Amygdala (tissue), 56 donors: ENCODE measurements at places on chromosomes 7 and 10.

GRCh38 chr7:33964417-33965182 lies 59.3 kb downstream of the BMPER start:
- no peak for DNase-seq

DNA sequence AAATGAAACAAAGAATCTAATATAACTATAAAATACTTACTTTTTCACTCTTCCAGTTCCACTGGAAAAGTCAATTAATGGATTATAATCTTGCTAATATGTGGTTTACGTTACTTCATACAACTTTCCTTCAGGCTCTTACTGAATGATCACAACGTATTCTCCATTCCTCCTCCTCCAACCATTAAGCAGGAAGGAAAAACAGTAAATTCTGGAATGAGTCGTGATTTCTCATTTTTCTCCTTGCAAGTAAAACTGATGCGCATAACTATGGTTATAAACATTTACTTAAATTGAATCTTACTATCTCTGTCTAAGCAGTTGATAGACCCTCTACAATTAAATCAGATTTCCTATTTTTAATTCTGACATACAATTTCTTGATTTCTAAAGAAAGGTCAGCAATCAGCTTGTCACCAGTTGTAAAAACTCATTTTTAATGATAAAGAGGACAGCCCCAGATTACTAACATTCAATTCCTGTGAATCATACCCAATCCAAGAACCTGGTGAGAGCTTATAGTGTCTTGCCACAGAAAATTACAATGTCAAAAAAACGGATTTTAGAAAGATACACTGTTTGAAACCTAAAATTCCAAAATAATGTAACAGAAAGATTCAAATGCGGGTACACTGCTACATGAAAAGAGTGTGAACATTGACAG lies 64.3 kb downstream of the EZH2 start:
- no peak for DNase-seq

GRCh38 chr7:2031451-2031845 lies 201.3 kb downstream of the MAD1L1 start:
- DNase-seq = no peak

GRCh38 chr10:123645615-123646014 lies 20.5 kb upstream of the GPR26 start:
- no peak for DNase-seq

DNA sequence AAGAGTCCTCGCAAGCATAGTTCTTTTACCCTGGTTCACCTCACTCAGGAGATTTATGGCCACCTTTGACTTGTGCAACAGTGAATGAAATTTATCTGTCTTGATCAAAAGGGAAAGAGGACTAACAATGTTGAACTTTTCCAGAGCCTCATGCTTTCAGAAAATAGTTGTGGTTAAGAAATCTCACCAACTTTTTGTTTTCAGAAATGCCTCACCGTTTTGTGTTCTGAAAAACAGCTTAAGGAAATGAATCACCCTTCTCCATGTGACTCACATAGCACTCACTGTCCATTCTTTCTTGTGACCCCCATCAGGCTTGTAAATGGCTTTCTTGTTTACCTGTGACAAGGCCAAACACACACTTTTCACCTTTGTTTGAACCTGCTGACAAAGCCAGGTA lies 148.6 kb upstream of the FAM3C start:
- no peak for DNase-seq

DNA sequence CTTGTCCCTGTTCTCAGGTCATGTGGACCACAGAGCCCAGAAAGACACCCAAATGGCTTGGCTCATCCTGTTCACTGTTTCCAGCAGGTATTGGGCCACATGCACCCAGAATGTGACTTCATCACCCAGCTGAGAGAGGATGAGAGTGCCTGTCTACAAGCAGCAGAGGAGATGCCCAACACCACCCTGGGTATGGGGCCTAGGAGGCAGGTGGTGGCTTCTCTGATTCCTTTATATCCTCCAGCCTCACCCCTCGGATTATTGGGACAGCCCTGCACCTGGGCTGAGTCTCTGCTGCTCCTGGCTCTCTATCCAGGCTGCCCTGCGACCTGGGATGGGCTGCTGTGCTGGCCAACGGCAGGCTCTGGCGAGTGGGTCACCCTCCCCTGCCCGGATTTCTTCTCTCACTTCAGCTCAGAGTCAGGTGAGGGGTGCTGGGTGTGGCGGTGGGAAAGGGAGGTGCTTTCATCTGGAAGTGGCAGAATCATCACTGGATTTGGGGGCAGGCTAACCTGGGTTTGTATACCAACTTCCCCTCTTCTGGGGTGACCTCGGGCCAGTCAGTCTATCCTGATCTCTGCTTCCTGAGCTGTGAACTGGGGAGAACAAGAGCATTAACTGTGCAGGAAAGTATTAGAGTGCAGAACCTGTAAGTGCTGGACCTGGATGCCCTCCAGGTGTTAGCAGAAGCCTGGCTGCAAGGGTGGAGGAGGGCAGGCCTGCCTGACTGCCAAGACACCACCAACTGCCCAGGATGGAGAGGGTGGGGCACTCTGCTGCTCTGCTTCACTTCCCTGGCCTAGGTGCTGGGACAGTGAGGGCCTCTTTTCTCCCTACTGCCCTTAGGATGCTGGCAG lies 5.2 kb downstream of the GHRHR start:
- DNase-seq = no peak

- DNase-seq = no peak
These were observed 64.0 kb downstream of the ERCC6 start for GRCh38 chr10:49474901-49475300.

- no peak for DNase-seq
These were observed 2.6 kb downstream of the CLDN4 start for GRCh38 chr7:73833251-73833919.

- no peak for DNase-seq
These were observed 1.7 kb downstream of the RASGEF1A start for GRCh38 chr10:43264965-43265798.

DNA sequence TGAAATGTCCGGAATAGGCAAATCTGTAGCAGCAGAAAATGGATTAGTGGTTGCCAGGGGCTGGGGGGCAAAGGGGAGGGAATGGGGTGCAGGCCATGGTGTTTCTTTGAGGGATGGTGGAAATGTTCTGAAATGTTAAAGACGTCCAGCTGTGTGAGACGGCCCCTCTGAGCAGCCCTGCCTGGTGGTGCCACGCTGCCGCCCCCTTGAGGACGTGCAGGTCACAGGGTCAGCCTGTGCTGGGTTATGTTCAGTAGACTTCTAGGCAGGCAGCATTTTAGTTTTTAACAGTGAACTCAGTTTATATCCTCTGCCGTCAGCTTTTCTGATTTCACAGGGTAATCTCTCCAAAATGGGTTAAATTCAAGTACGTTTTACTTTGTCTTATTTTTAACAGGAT lies 9.4 kb downstream of the NUB1 start:
- DNase-seq = no peak

GRCh38 chr7:101625031-101625791 lies 3.9 kb downstream of the MYL10 start:
- DNase-seq = no peak

DNA sequence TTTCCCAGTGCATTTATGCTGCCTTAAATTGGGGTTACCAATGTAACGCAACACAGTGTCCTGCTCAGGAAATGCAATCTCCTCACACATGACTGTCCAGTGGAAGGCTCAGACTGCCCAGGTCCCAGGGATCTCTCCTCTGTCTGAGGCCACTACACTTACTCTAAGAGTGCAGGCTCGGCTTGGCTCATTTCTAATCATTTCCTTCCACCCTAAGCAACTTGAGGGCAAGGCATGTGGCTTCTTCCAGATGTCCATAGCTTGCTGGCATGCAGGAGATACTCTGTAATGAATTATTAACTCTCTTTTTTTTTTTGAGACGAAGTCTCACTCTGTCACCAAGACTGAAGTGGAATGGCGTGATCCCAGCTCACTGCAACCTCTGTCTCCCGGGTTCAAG lies 23.7 kb downstream of the PLAC9 start:
- no peak for DNase-seq

GRCh38 chr10:117074621-117075020 lies 63.4 kb downstream of the VAX1 start:
- no peak for DNase-seq

DNA sequence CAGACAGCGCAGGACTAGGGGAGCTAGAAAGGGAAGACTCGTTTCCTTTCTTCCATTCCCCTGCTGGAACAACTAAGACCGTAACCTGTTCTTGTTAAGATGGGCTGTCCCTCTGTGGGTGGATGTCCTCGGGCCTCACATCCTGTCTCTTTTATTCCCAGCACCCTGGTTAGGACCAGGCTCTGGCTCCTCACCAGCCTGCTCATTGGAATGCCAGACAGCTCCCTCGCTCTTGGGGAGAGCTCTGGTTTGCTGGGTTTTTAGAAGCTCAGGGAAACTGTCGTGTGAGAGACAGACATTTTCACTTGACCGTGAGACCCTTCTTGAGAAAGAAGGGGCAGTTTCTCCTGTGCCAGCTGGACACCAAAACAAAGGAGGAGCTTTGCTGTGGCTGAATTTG lies 58.1 kb upstream of the HABP2 start:
- DNase-seq = peak; percentile 31

- DNase-seq = no peak
These were observed 319.3 kb upstream of the GHITM start for GRCh38 chr10:83820033-83820432.

DNA sequence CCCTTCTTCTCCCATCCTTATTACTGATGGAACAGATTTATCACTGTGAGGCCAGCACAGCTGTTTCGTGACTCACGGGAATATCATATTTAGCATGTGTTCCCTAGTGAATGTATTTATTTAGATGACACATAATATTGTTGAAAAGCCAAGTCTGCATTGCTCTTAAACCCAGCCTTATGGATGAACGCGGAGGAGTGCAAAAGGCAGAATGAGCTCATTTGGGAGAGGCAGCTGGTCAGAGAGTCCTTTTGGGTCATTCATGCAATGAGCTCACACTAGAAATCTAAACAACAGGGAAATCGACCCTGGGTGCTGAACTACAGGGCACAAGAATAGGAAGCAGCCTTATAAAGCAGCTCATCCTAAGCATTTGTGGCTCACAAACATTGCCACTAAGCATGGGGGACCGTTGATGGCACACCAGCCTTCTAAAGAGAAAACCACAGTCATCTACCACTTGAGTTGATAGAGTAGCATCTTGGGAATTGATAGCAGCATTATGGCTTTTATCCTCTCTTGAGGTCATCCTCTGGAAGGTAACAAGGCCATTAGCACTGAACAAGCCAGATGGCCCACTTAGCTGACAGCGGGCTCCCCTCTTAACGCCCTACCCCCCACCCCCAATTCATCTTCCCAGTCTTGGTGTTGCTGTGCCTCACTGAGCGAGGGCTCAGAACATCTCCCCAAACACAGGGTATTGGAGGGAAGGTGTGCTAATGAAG lies 32.9 kb upstream of the SDK1 start:
- DNase-seq = peak; percentile 12

DNA sequence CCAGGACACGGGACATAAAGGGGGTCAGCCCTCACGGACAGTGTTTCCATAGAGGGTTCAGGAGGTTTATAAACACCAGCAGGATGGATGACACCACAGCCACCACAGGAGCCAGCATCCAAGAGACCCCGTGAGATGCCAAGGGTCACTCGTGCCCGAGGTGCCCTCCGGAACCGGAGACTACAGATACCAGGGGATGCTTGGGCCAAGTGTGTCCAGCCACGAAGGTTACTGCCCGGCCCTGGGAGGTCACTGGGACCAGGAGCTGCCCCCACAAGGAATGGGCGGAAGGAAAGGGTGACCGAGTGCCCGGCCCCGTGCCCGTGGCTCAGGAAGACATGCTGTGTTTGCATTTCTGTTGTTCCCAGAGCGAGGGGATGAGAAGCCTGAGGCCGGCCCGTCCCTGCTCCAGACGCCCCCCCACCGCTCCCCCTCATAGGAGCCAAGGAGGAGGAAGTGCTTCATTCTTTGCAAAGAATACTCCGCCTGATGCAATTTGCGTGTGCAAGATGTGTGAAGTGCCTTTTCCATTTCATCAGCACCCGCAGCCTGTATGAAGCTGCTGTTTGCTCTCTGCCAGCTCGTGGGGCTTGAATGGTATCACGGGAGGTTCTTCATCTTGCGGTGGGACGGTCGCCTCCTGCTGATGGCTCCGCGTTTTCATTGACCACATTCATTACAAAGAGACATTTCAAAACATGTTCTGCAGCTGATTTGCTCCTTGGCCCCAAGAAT lies 176.4 kb downstream of the ELFN1 start:
- no peak for DNase-seq

DNA sequence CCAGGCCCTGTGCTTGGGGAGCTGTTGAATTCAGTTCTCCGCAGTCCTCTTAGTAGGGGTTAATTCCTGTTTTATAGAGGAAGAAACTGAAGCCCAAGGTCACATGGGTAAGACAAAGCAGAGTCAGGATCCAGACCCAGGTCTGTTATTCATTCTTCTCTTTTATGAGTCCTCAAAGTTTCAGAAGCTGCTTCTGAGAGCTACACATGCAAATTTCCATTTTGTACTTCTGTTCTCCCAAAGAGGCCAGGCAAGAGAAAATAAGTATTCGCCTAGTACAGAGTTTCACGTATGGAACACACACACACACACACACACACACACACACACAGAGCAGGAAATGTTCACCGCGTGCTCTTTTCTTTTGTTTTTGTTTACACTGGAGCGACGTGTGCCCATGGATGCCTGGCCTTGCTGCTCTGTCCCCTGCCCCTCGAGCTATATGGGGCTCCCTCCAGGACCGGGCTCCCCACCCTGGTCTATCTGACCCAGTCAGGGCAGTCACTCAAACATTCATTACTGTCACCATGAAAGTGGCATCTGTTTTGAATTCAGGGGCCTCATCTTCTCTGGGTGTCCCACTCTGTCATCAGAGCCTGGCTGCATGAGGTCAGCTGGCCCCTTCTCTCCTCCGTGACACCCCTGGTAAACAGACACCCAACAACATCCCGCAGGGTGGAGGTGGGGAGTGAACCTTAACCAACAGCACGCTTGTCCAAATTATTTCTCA lies 84.4 kb downstream of the TNS3 start:
- DNase-seq = no peak

- no peak for DNase-seq
These were observed 46.0 kb downstream of the ST7 start for GRCh38 chr7:116999311-116999710.

GRCh38 chr7:100585511-100586265 lies at the start of gene LRCH4:
Gene LRCH4 (minus strand): TSS chr7:100586129. CDS start chr7:100586100, 29 bp downstream.
- DNase-seq = no peak

GRCh38 chr7:25858200-25858524 lies 293.8 kb upstream of the NFE2L3 start:
- DNase-seq = no peak

DNA sequence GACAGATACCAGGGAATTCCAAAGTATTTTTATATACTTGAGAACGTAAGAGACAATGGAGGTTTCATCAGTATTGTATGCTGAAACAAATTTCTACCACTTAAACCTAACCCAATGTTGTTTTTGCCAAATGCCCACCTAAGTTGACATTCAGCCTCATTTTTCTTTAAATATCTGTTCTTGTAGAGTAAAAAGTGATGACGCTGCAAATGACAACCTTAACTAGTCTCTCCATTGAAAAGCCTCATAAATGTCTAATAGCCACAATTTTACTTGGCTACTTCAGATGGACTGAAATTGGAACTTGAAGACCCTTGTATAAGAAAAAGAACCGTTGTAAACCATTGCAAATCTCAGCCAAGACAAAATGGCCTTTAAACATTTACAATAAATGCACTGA lies 176.9 kb downstream of the CRPPA start:
- no peak for DNase-seq

GRCh38 chr10:52453501-52453900 lies 139.4 kb downstream of the DKK1 start:
- no peak for DNase-seq

GRCh38 chr7:69764147-69764546 lies 165.9 kb downstream of the AUTS2 start:
- no peak for DNase-seq
